ENCODE measurements at places on chromosomes 13 and 19.

- DNase-seq: no peak
- H3K4me1 ChIP-seq: no peaks in the 10 kb centered on the region
- H3K27me3 ChIP-seq: no peaks in the 10 kb centered on the region
- no peak overlapping the region for H3K4me3 ChIP-seq
- H3K36me3 ChIP-seq: no peaks in the 10 kb centered on the region
Observed at GRCh38 chr13:47170971-47171370, 274.1 kb upstream of the HTR2A start.

DNA sequence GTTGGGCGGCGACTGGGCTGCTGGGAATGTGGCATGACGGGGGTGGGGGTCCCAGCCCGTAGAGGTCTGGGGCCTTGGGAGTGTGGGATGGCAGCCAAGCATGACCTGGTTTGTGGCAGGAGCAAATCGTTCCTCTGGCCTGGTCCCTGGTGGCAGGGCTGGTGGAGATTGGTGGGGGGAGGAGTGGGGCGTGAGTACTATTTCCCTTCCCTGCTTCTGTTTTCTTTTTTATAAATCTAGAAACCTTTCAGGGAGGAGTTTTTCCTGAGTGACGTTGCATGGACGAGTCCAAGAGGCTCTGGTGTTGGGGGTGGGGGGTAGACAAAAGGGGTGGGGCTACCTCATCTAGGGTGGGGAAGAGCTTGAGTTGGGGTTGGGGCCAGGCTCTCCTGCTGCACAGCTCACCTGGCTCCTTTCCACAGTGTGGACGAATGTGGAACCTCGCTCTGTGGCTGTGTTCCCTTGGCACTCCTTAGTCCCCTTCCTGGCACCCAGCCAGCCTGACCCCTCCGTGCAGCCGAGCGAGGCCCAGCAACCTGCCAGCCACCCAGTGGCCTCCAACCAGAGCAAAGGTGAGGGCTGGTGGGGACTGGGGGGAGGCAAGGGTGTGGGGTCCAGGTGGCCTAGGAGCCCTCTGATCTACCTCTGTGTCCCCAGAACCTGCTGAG lies 15.4 kb upstream of the PRR19 start:
- H3K4me1 ChIP-seq: peaks cover 15% of the 10 kb centered on the region
- H3K4me3 ChIP-seq: no peak overlapping the region
- H3K27me3 ChIP-seq: no peaks in the 10 kb centered on the region
- H3K36me3 ChIP-seq: peaks cover 4% of the 10 kb centered on the region

GRCh38 chr19:31347828-31348392 lies 1.3 kb downstream of the TSHZ3 start:
- no peak overlapping the region for H3K27ac ChIP-seq
- DNase-seq: no peak
- no peaks in the 10 kb centered on the region for H3K36me3 ChIP-seq
- peaks cover 54% of the 10 kb centered on the region for H3K27me3 ChIP-seq

DNA sequence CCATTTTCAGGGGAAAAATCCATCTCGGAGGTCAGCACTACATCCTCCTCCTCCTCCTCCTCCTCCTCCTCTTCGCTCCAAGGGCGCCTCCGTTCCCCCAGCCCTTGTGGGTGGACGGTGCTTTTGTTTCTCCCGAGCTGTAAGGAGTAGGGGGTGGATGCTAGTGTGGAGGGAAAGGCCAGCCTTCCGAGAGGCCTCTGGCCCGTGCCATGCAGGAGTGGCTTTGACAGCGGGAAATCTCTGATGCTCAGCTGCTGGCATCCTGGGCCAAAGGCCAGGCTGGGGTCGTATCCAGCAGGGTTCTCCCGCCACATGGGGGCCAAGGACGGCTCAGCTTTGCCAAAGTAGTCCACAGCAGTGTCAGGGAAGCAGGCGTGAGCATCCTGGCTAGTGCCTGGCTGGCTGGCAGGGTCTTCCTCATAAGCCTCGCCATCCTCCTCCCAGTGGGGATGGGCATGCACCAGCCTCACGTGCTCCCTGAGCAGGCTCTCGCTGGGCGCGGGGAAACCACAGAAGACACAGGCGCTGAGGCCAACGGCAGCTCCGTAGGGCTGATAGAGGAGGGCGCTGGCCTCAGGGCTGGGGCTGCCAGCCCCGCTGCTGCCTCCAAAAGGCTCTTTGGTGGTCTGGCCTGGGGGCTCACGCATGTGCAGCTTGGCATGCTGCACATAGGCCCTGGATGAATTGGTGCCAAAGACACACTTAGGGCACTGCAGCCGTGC lies 10.5 kb downstream of the WIZ start:
- H3K4me3 ChIP-seq: no peak overlapping the region
- H3K36me3 ChIP-seq: no peaks in the 10 kb centered on the region
- H3K27ac ChIP-seq: no peak overlapping the region
- H3K4me1 ChIP-seq: peaks cover 4% of the 10 kb centered on the region

- no peak overlapping the region for H3K27ac ChIP-seq
- H3K27me3 ChIP-seq: no peaks in the 10 kb centered on the region
- H3K4me1 ChIP-seq: no peaks in the 10 kb centered on the region
- DNase-seq: no peak
Observed at GRCh38 chr13:83765796-83766195, 116.5 kb downstream of the SLITRK1 start.

GRCh38 chr13:44206434-44206833 lies 167.2 kb upstream of the SERP2 start:
- H3K4me3 ChIP-seq: no peak overlapping the region
- H3K4me1 ChIP-seq: no peaks in the 10 kb centered on the region
- peaks cover 8% of the 10 kb centered on the region for H3K27me3 ChIP-seq
- no peaks in the 10 kb centered on the region for H3K36me3 ChIP-seq

DNA sequence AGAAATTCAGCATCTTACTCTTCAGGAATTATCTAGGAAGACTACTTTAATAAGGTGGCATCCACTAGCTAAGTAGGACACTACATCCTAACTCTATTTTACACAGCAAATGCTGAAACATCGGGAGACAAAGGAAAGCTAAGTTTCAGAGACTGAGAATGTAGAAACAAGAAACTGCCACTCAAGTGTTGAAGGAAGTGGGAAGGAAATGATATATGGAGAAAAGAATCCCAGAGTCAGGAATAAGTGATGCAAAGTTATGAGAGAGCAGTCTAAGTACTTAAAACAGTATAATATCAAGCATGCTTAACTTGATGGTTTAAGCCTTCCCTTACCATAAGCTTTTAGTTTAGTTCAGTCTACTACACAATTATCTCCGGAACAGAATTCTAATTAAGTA lies 52.4 kb downstream of the RBM26 start:
- no peak for DNase-seq
- peaks cover 30% of the 10 kb centered on the region for H3K36me3 ChIP-seq
- no peaks in the 10 kb centered on the region for H3K27me3 ChIP-seq
- peaks cover 6% of the 10 kb centered on the region for H3K4me1 ChIP-seq
- H3K4me3 ChIP-seq: no peak overlapping the region

- no peaks in the 10 kb centered on the region for H3K36me3 ChIP-seq
- H3K27me3 ChIP-seq: no peaks in the 10 kb centered on the region
- peaks cover 5% of the 10 kb centered on the region for H3K4me1 ChIP-seq
- no peak overlapping the region for H3K27ac ChIP-seq
- DNase-seq: no peak
- H3K4me3 ChIP-seq: no peak overlapping the region
Observed at GRCh38 chr19:35117116-35117515, 1.5 kb downstream of the FXYD3 start.

DNA sequence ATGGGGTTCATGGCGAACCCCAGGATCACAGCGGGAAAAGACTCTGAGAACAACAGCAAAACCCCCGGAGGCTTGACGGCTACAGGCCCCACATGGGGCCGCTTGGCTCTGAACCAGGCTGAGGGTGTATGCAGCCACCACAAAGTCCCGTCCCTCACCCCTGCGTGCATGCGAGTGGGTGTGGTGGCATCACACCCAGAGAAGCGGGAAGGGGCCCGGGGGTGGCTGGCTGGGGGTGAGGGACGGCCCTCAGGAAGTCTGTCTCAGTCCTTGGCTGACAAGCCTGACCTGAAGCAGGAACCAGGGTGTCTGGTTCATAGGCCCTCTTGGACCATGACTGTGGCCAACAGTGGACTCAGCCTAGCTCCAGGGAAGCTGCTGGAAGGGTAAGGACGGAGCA lies 34.2 kb downstream of the CEBPG start:
- DNase-seq: no peak
- peaks cover 2% of the 10 kb centered on the region for H3K4me1 ChIP-seq
- H3K36me3 ChIP-seq: no peaks in the 10 kb centered on the region
- no peak overlapping the region for H3K27ac ChIP-seq
- no peak overlapping the region for H3K4me3 ChIP-seq

GRCh38 chr19:33393286-33394005 lies 19.9 kb downstream of the CEBPG start:
- H3K27me3 ChIP-seq: no peaks in the 10 kb centered on the region
- H3K27ac ChIP-seq: no peak overlapping the region

DNA sequence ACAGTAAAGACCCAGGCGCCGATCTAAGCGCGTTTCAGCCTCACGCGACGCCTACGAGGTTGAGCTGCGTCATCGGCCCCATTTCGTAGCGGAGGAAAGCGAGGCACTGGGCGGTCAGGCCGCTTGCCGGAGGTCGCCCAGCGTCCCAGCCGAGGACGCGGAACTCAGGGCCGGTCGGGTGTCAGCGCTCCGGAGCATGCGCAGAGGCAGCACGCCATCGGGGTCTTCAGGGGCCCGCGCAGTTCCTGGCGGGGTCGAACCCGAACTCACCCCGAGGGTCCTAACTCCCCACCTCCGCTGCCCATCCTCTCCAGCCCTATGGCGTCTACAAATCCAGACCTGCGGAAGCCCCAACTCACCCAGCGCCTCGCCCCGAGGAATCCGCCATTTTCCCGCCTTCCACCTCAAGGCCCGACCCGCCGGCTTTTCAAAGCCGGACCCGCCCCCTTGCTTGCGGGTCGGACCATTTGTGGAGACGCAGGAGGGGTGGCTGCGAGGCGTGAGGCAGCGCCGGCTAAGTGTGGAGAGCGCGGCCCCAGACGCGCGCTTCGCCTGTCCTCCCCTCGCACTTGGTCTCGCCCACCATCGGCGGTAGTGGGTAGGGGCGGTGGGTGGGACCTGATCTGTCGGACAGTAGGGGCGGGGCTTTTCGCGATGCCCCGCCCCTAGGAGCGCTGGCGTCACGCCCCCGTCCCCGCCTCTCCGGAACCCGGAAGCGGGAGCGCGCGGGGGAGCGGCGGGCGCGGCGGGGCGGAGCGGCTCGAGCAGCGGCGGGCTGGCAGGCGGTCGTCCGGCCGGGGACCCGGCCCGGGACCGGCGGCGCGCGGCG lies at the start of the genes HAUS8 and MYO9B:
HAUS8 (minus strand) TSS at position 418 of the 829 bp plus-strand sequence; CDS start at position 388, 30 bp downstream.
MYO9B (plus strand) TSS at position 743 of the 829 bp plus-strand sequence. CDS start 25,941 bp downstream, outside the sequence.
- H3K36me3 ChIP-seq: peaks cover 45% of the 10 kb centered on the region
- H3K4me3 ChIP-seq: peak within 1 kb of the TSS; percentile 98
- H3K4me1 ChIP-seq: peaks cover 54% of the 10 kb centered on the region
- no peaks in the 10 kb centered on the region for H3K27me3 ChIP-seq
- H3K27ac ChIP-seq: peak within 1 kb of the TSS; percentile 98
- peak; percentile 99 for DNase-seq

GRCh38 chr13:44351505-44351854 lies 22.1 kb upstream of the SERP2 start:
- no peaks in the 10 kb centered on the region for H3K36me3 ChIP-seq
- no peak for DNase-seq
- peaks cover 7% of the 10 kb centered on the region for H3K4me1 ChIP-seq
- H3K27ac ChIP-seq: no peak overlapping the region
- peaks cover 4% of the 10 kb centered on the region for H3K27me3 ChIP-seq

- H3K4me1 ChIP-seq: no peaks in the 10 kb centered on the region
- H3K4me3 ChIP-seq: no peak overlapping the region
- DNase-seq: no peak
- no peaks in the 10 kb centered on the region for H3K36me3 ChIP-seq
- no peaks in the 10 kb centered on the region for H3K27me3 ChIP-seq
- no peak overlapping the region for H3K27ac ChIP-seq
Observed at GRCh38 chr13:39577838-39578491, 25.0 kb downstream of the LHFPL6 start.

DNA sequence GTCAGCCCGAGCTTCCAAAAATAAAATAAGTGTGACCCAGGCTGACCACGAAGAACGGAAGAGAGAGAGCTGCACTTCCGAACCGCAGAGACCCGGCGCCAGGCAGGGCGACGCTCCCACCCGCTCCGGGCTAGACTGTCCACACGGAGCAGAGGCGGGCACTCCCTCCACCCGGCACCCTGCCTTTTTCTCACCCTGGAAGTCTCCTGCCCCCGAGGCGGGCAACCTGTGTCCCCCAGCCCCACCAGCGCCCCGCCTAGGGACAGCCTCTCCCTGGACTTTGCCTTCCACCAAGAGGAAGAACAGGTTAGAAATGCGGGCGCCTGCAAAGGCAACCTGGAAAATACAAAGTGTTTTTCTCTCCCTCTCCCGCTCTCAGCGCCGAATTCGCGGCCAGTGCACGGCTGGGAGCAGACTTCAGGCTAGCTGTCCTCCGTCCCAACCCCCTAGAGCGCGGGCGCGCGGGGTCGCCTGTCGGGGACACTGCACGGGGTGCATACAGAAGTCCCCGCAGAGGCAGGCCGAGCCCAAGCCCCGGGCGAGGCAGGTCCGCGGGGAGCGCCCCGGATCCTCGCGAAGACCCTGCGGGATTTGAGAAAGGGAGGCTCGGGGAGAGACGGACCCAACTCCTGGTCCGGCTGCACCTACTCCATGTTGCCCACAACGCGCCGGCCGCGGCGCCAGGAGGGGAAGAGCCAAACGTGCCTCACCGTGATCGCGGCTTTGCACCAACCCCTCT lies 845 bp downstream of the SPRY2 start:
- H3K27me3 ChIP-seq: peaks cover 38% of the 10 kb centered on the region
- H3K27ac ChIP-seq: no peak overlapping the region
- no peak overlapping the region for H3K4me3 ChIP-seq
- peaks cover 21% of the 10 kb centered on the region for H3K4me1 ChIP-seq
- peak; percentile 20 for DNase-seq

GRCh38 chr13:105969761-105970160 lies 565.7 kb downstream of the EFNB2 start:
- DNase-seq: no peak
- H3K4me3 ChIP-seq: no peak overlapping the region
- H3K27ac ChIP-seq: no peak overlapping the region
- peaks cover 2% of the 10 kb centered on the region for H3K27me3 ChIP-seq
- no peaks in the 10 kb centered on the region for H3K36me3 ChIP-seq
- H3K4me1 ChIP-seq: no peaks in the 10 kb centered on the region

- peaks cover 3% of the 10 kb centered on the region for H3K27me3 ChIP-seq
- no peaks in the 10 kb centered on the region for H3K4me1 ChIP-seq
- no peak overlapping the region for H3K4me3 ChIP-seq
- DNase-seq: no peak
- no peaks in the 10 kb centered on the region for H3K36me3 ChIP-seq
Observed at GRCh38 chr13:29482504-29482903, 113.0 kb downstream of the SLC7A1 start.

- no peaks in the 10 kb centered on the region for H3K27me3 ChIP-seq
- H3K4me1 ChIP-seq: no peaks in the 10 kb centered on the region
- no peak for DNase-seq
- H3K4me3 ChIP-seq: no peak overlapping the region
- H3K27ac ChIP-seq: no peak overlapping the region
Observed at GRCh38 chr13:112833551-112834257, 135.3 kb upstream of the MCF2L start.

- H3K4me1 ChIP-seq: no peaks in the 10 kb centered on the region
- DNase-seq: no peak
- H3K27ac ChIP-seq: no peak overlapping the region
- H3K27me3 ChIP-seq: no peaks in the 10 kb centered on the region
Observed at GRCh38 chr13:87923753-87924152, 252.6 kb downstream of the SLITRK5 start.

- H3K4me1 ChIP-seq: peaks cover 67% of the 10 kb centered on the region
- no peaks in the 10 kb centered on the region for H3K36me3 ChIP-seq
- H3K27ac ChIP-seq: peak overlapping the region; percentile 95
- DNase-seq: no peak
Observed at GRCh38 chr19:14375582-14376291, 5.5 kb upstream of the ADGRE5 start.

- no peak overlapping the region for H3K4me3 ChIP-seq
- H3K27ac ChIP-seq: no peak overlapping the region
- no peaks in the 10 kb centered on the region for H3K4me1 ChIP-seq
- DNase-seq: no peak
- H3K27me3 ChIP-seq: no peaks in the 10 kb centered on the region
- H3K36me3 ChIP-seq: no peaks in the 10 kb centered on the region
Observed at GRCh38 chr19:30167976-30168635, 204.1 kb upstream of the ZNF536 start.

All from activated CD8-positive, alpha-beta T cell treated with anti-CD3 and anti-CD28 coated beads for 36 hours (primary cell).